GM19239 (cell line): ENCODE measurements at places on chromosomes 1 and 21.

DNA sequence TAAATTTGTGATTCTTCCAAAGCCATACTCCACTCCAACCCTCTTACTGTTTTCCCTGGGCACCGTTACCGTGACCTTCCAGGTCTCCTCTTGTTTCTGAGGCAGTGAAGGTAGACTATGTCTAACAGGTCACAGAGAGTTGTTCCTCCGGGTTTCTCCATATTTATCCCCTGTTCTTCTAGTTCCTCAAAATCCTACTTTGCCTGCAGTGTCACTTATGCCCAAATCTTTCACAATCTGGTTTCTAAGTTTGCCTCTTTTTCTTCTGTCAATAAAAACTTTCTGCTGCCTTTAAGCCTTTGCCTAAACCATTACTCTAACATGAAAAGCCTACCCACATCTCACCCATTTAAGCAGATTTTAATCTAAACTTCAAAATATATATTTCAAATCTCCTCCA is 87.7 kb downstream of the C4BPA start:
- DNase-seq, result no peak

GRCh38 chr1:93710499-93711453 is 29.1 kb upstream of the BCAR3 start:
- no peak for DNase-seq

GRCh38 chr1:199123615-199124014 is 484.8 kb downstream of the PTPRC start:
- no peak for DNase-seq

GRCh38 chr1:221337106-221337505 is 404.8 kb downstream of the DUSP10 start:
- no peak for DNase-seq

GRCh38 chr1:84861516-84861915 is 31.5 kb downstream of the LPAR3 start:
- no peak for DNase-seq

DNA sequence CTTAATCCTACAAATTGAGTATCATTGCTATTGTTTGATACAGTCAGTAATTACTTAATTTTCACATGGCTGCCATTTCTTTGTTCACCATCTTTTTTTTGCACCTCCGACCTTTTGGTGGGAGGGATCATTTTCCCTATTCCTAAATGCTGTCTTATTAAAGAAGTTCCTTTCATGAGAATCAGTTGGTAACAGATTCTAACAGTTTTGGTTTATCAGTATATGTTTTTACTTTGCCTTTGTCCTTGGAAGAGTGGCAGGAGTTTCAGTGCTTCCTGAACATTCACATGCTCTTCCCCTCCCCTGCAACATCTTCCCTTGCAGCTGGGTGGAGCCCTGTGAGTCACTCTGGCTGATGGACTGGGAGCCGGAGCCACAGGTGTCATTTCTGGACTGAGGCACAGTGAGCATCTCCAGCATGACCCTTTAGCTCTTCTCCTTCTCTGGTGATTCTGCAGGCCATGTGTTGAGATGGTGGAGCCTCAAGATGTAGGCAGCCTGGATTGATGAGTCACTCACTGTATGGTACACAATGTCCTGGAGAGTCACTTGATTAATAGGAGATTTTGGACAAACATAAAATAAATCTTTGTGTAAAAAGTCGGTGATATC is 217.7 kb downstream of the URB2 start:
- DNase-seq, result no peak
